ENCODE measurements at places on chromosomes 16 and 17.
A peak's percentile ranks its signal among the peaks of the same experiment; 100 is the strongest.

GRCh38 chr17:75326226-75326848, 37.1 kb upstream of the SLC25A19 start:
- no peak for DNase-seq

DNA sequence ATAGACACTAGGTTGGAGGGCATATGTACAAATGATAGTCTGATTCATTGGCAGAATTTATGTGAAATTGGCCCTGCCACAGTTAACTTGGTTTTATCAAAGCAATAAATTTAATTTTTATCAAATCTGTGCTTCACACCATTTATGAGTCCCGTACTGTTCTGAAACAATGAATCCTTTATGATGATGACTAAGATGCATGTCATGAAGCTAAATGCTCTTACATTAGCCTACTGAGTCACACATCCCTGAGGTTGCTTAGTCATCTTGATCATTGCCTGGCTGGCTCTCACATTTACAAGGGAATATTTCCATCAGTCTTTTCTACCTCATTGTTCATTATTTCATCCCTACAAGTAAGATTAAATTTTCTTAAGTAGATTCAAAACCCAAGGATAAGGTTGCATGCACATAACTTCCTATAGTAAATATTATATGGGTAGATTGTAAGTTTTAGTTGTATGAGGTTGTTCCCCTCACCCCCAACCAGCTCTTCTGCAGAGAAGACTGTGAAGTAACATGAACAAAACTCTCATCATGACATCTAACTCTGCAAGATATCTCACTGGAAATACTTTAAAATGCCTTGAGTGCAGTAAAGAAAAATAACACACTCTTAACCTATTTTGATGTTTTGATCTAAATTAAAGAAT, 170.7 kb downstream of the CYB561 start:
- no peak for DNase-seq

DNA sequence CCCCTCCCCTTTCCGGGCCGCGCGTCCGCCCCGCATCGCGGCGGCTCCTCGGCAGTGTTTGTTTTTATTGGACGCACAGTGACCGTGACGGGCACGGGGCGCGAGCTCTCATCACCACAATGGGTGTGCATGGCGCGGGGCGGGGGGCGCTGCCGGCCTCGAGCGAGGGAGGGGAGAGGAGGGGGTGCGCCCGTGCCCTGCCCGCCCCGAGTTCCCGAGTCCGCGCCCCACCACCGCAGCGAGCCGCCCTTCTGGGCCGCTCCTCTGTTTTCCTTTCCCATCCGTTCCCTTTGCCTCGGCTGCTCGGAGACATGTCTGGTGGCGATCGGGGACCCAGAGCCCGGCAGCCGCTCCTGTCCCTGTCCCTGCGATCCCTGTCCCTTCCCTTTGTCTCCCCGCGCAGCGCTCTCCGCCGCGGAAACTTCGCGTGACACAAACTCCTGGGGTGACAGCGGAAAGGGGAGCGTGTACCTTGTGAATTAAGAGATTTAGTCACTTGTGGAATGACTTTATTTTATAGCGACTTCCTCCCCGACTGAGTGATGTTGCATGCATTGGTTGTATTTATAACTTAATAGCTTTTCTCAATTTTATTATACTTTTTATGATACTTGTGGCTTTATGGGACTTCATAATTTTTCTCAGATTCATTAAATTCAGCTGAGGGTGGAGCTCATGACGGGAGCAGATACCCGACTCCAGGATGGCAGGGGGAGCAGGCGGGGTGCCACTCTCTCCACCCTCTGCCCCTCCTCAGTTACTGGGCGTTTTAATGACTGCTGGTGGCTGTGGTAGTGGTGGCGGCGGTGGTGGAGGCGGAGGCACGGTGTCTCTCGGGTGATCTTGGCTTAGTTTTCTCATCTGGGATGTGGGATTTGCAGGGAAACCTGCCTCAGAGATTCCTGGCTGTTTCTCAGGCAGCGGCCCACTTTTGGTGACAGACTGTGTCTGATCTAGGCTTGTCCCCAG, 40.8 kb downstream of the MRM1 start:
- peak; percentile 39 for DNase-seq

GRCh38 chr17:34842235-34842634, 119.0 kb downstream of the CCT6B start:
- DNase-seq, result no peak

DNA sequence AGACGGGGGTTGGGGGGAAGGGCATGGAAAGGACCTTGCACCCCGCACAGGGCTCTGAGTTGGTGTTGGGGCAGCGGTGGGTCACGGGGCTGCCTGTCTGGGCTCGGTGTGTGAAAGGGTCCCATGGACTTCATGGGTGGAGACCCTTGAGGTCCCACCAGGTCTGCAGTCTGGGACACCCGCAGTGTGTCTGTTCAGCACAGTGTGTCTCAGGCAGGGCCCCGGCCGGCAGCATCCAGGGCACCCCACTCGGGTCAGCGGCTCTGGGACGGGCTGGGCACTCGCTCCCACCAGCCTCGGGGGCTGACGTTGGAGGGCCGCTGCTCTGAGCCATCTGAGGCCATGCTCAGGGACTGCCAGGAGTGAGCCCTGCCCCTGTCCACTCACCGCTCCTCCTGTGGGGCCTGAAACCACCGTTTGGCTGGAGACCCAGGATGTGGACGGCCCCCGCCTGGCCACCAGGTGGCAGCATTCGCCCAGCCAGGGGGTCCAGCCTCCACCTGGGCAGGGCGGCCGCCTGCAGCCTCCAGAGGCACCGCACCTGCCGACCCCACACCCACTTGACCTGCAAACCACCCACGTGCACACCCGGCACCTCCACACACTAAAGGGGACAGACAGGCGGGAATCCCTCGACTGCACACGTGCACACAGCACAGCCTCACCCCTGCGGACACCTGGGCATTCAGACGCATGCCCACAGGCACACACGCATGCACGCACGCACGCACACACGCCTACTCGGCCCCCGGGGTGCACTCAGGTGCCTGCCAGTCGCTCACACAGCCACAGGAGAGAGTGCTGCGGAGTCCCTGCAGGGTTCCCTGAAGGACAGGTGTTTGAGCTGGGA, 10.1 kb upstream of the ZFPM1 start:
- DNase-seq, result peak; percentile 84

GRCh38 chr16:81738783-81739496, 40.2 kb upstream of the PLCG2 start:
- no peak for DNase-seq

GRCh38 chr17:70317421-70317820, 148.1 kb downstream of the KCNJ2 start:
- no peak for DNase-seq

DNA sequence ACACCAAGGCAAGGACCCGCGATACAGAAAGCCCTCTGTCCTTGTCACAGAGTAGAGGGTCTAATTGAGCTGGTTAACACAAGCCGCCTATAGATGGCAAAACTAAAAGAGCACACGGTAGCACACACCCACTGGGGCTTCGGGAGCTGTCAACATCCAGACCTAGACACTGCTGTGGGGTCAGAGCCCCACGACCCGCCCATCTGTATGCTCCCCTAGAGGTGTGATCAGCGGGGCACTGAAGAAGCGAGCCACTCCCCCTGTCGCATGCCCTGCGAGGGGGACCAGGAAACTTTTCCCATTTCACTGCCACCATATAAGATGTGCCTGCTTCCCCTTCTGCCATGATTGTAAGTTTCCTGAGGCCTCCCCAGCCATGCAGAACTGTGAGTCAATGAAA, 1255.8 kb upstream of the CDH8 start:
- DNase-seq, result no peak

GRCh38 chr17:38711792-38712571, 6.9 kb downstream of the MLLT6 start:
- DNase-seq, result no peak

DNA sequence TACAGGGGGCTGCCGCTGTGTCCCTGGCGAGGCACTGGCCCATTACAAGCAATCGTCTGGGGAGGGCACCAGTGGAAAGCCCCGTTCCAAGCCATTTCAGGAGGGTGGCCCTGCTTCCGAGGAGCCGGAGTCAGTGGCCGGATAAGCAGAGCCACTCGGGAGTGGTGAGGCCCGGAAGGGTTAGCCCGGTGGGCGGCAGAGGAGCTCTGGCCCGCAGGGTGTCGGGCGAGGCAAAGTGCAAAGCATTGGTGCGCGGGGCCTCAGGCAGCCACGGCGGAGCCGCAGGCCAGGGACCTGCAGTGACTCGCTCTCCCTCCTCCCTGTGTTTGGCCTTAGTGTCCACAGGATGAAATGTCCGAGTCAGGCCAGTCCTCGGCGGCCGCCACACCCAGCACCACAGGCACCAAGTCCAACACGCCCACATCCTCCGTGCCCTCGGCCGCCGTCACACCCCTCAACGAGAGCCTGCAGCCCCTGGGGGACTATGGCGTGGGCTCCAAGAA, 24.6 kb downstream of the NME3 start:
- no peak for DNase-seq

- DNase-seq, result no peak
Observed at GRCh38 chr16:14485121-14485551, 144.9 kb downstream of the PARN start.

- peak; percentile 3 for DNase-seq
Observed at GRCh38 chr17:50685691-50686493, 21.8 kb downstream of the ANKRD40 start.

- no peak for DNase-seq
Observed at GRCh38 chr16:66400503-66401380, 26.4 kb upstream of the BEAN1 start.

GRCh38 chr17:55620945-55621344, 101.7 kb downstream of the TMEM100 start:
- no peak for DNase-seq

All from BE2C (cell line).